Central memory CD8-positive, alpha-beta T cell (primary cell): ENCODE measurements at places on chromosomes 2 and 18.

DNA sequence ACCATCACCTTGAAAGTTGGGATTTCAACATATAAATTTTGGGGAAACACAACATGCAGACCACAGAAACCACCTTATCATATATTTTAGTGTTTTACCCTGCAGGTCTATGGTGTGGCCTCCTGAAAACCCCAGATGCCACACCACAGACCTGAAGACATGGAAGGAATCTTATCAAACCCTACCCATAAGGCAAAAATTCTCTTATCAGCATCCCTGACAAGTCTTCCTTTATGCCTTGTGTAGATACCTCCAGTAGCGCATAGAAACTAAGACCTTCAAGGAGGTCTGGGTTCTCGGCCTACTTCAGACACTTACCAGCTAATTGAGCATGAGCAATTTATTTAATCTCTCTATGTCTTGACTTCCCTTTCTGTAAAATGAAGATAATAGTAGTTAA lies 59.1 kb upstream of the SLC14A2 start:
- no peaks in the 10 kb centered on the region for H3K36me3 ChIP-seq
- H3K4me3 ChIP-seq = no peak overlapping the region
- H3K27me3 ChIP-seq = peaks cover 21% of the 10 kb centered on the region
- H3K4me1 ChIP-seq = no peaks in the 10 kb centered on the region

DNA sequence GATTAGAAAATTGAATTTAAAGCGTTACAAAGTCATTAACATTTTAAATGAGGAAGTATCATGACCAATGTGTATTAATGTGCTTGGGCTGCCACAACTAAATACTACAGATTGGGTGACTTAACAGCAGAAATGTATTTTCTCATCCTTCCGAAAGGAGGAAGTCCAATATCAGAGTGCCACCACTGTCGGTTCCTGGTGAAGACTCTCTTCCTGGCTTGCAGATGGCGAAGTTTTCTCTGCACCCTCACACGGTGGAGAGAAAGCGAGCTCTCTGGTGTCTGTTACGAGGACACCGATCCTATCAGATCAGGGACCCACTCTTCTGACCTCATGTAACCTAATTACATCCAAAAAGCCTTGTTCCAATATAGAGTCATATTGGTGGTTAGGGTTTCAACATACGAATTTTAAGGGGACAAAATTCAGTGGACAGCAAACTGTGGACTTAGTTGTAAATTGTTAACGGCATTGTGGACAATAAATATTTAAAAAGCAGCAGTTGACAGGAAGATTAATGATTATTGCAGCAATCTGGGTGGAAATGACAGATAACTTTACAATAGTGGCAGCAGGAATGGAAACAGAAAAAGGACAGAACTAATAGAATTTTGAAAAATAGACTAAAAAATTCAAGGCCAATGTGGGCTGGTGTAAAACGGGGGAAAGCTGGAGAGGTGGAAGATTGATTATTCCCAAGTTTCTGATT lies 35.1 kb upstream of the CYRIA start:
- H3K36me3 ChIP-seq = no peaks in the 10 kb centered on the region
- no peak overlapping the region for H3K4me3 ChIP-seq
- DNase-seq = no peak
- no peaks in the 10 kb centered on the region for H3K4me1 ChIP-seq

- H3K27me3 ChIP-seq = no peaks in the 10 kb centered on the region
- H3K36me3 ChIP-seq = peaks cover 36% of the 10 kb centered on the region
- H3K4me3 ChIP-seq = no peak overlapping the region
Measured at GRCh38 chr2:200905618-200906296, 16.6 kb downstream of the NIF3L1 start.

DNA sequence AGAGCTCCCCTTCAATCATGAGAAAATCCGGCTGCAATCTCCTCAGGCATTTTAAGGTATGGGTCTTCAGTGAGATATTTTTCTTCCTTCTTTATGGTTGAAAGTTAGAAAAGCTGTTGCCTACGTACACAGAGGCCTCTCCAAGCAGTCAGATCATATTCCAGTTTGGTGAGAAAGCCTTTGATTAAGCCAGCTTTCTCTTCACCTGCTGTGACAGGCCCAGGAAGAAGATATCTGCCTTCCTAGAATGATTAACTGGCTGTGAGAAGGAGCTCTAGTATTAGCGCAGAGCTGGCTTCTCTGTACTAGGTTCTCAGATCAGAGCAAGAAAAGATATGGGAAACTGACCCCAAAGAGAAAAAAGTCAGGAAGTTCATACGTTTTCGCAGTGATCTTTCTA lies 585.0 kb upstream of the CHAC2 start:
- no peak overlapping the region for H3K27ac ChIP-seq
- no peak overlapping the region for H3K4me3 ChIP-seq
- no peaks in the 10 kb centered on the region for H3K4me1 ChIP-seq
- DNase-seq = no peak
- no peaks in the 10 kb centered on the region for H3K27me3 ChIP-seq

DNA sequence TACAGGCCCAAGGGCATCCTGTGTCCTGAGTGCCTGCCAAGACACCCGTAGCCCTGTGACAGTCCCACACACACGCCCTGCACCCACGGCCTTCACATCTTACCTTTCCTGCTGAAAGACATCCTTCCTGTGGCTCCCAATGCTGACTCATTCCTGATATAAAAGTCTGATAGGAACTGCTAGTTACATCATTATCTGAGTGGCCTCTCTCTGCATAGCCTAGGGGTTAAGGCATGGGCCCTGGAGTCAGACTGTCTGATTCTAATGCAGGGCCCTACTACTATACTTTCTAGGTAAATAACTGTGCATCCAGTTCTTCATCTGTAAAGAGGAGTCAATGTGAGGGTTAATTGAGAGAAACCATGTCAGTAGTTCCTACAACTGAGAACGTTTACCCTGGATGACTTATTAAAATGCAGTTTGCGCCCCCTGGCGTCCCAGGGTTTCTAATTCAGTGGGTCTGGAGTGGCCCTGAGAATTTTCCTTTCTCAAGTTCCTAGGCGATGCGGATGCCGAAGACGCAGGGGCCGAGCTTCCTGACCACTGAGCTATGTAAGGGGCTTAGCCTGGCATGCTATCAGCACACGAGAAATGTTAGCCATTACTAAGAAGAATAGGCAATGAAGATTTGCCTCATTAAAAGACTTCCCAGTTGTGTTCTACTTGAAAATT lies 6.0 kb upstream of the GPR45 start:
- H3K27me3 ChIP-seq = peaks cover 10% of the 10 kb centered on the region
- peak; percentile 39 for DNase-seq
- no peak overlapping the region for H3K27ac ChIP-seq
- H3K4me1 ChIP-seq = peaks cover 4% of the 10 kb centered on the region
- H3K4me3 ChIP-seq = no peak overlapping the region

DNA sequence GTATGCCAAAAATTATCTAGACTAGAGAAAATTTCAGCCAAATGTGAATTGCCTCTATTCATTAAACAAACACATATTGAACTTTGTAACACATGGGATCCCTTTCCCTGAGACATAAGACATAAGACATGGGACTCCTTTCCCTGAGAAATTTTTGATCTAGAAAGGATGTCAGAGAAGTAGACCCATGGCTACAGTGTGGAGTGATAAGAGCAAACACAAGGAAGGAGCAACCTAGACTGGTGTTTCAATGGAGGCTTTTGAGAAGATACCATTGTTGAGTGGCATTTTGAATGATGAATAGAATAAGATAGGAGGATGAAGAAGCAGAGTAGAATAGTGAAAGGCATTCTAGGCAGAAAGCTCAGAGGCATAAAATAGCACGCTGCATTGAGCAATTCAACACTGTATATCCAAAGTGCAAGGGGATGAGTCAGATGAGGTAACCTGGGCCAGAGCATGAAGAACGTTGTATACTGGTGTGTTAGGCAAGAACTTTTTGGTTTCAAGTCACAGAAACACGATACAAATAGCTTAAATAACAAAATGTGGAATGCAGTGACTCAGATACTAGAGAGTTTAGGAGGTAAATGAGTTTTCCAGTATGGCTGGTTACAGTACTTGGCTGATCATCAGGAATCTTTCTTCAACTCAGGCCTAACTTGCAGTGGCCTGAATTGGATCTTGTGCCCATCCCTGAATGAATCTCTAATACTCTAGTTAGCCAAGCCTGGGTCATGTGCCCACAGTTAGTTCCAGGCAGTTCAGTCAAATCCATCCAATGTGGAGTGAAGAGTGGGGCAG lies 129.8 kb upstream of the TANK start:
- no peak overlapping the region for H3K4me3 ChIP-seq
- DNase-seq = no peak
- H3K4me1 ChIP-seq = peaks cover 7% of the 10 kb centered on the region
- peaks cover 6% of the 10 kb centered on the region for H3K27me3 ChIP-seq
- H3K36me3 ChIP-seq = no peaks in the 10 kb centered on the region

DNA sequence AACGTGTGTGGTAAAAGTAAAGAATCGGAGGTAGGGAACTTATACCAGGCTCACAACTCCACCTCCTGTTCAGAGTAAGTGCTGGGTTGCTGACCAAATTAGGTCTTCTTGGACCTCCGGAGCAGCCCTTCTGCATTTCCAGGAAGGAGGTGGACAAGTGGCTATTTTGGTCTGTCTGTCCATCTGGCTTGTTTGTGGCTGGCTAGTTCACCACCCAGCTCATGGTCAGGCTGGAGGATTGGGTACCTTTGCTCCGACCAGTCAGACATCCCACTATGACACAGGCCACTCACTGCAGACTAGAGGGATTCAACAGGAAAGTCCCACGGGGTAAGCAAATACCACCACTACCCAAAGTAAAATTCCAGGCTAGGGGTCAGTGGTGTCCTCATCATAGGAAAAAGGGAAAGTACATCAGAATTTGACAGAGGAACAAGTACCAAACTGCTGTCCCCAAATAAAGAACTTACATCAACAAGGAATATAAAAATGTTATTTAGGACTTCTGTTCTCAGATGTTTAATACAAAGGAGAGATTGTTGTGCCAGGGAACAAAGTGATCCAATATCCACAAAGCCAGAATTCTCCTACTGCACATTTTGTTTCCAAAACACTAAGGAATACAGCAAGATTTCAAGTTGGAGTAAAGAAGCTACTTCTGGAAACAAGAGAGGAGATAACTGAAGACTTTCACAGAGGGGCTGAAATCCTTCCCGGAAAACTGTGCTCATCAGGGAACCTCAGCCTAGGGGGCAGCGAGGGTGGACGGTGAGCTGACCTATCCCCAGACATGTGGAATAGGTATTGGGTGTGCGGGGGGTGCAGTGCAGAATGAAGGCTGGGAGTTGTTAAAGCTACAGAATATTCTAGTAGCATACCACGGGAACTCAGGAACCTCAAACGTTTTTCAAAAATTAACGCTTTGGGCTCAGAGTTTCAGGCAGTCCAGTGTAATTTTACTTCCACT lies 56.9 kb downstream of the BCL2 start:
- H3K27ac ChIP-seq = no peak overlapping the region
- DNase-seq = no peak
- no peaks in the 10 kb centered on the region for H3K27me3 ChIP-seq
- peaks cover 1% of the 10 kb centered on the region for H3K36me3 ChIP-seq

DNA sequence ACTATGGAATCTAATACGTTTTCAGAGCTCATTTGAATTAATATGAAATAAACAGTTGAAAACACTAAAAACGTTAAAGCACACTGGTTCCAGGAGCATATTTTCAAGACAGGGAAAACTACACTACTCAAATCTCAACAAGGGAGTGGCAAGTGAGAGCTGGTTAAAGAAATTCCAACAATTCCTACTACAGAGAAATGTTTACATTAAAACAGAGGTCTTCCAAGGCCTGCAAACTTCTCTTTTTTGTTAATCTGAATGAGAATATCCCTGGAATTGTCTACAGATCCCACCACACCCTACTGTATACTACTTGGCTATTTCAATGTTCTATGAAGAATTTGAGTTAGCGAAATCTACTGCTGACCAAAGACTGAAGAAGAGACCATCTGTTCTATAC lies 231.5 kb downstream of the ZEB2 start:
- no peak for DNase-seq
- no peak overlapping the region for H3K4me3 ChIP-seq
- H3K27ac ChIP-seq = no peak overlapping the region
- no peaks in the 10 kb centered on the region for H3K36me3 ChIP-seq
- H3K4me1 ChIP-seq = peaks cover 23% of the 10 kb centered on the region

GRCh38 chr18:53606792-53607191 lies 617.7 kb downstream of the MBD2 start:
- H3K4me1 ChIP-seq = no peaks in the 10 kb centered on the region
- no peaks in the 10 kb centered on the region for H3K36me3 ChIP-seq
- no peaks in the 10 kb centered on the region for H3K27me3 ChIP-seq
- no peak overlapping the region for H3K4me3 ChIP-seq

DNA sequence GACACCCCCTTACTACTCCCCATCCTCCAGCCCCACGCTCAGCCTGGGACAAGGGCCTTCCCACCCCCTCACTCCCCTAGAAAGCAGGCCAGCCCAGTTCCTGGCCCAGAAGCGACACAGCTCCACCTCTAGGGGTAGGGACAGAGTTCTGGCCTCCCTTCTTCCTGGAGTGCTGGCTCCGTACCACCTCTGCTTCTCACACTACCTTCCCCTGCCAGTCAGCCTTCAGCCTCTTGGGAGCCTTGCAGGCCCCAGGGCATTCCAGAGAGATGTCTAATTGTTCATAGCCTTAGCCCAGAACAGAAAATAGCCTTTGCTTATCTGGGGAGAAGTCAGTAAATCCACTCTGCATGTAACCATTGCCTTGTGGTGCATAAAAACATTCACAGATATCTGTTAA lies 13.1 kb upstream of the CATIP start:
- no peaks in the 10 kb centered on the region for H3K27me3 ChIP-seq
- H3K4me3 ChIP-seq = no peak overlapping the region
- H3K36me3 ChIP-seq = no peaks in the 10 kb centered on the region
- no peak overlapping the region for H3K27ac ChIP-seq
- no peaks in the 10 kb centered on the region for H3K4me1 ChIP-seq

- no peaks in the 10 kb centered on the region for H3K4me1 ChIP-seq
- H3K4me3 ChIP-seq = no peak overlapping the region
- no peak overlapping the region for H3K27ac ChIP-seq
- H3K27me3 ChIP-seq = no peaks in the 10 kb centered on the region
Measured at GRCh38 chr2:124898827-124899226, 873.7 kb downstream of the CNTNAP5 start.

DNA sequence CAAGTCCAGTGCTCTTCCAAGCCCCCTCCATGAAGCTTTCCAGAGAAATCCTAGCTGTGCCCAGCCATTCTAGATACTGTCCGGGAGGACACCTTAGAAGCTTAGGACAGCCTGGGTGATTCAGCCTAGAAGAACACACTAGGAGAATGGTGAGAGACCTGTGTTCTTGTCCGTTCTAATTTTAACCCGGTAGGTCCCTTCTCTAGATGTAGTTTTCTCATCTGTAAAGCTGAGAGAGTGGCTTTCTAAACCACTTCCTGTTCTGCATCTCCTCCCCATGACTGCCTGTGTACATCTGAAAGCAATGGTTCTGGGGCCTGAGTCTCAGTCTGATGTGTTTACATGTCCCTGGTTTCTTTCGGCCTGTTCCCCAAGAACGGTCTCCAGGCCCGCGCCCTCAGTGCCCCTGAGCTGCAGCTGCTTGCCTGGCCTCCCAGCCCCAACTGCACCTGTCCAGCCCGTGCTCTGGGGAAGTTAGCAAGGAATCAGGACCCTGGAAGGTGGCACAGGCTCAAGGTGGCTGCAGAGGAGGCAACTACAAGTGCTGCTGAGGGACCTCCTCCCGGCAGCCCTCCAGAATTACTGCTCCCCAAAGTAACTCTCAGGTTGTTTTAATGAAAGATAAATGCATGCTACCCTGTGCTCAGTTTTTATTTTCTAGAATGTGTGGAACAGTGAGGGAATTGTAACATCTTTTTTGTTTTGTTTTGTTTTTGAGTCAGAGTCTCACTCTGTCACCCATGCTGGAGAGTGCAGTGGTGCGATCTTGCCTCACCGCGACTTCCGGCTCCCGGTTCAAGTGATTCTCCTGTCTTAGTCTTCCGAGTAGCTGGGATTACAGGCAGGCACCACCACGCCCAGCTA lies 105.9 kb downstream of the LBH start:
- H3K27ac ChIP-seq = peak overlapping the region; percentile 95
- peak; percentile 32 for DNase-seq
- H3K27me3 ChIP-seq = no peaks in the 10 kb centered on the region
- H3K4me1 ChIP-seq = peaks cover 68% of the 10 kb centered on the region
